ENCODE measurements at places on chromosomes 4 and X. TPM values are rescaled to one million over a fixed set of nuclear protein-coding genes. Genes with fewer than 3 reads are reported as not detected.

Gene FAM53A
- total RNA-seq = not detected

Gene SMIM20
- 5.7 TPM for total RNA-seq

Gene ADGRG4
- 0.75 TPM for total RNA-seq

Gene NSG1
- not detected for total RNA-seq

Gene DAPP1
- total RNA-seq = not detected

Gene TMEM154
- 1.4 TPM for total RNA-seq

GRCh38 chr4:158553364-158553763 lies 31.7 kb downstream of the RXFP1 start:
- no peaks in the 10 kb centered on the region for H3K4me1 ChIP-seq
- H3K4me3 ChIP-seq = no peak overlapping the region

GRCh38 chrX:51804741-51805140 lies 61.5 kb downstream of the GSPT2 start:
- no peak overlapping the region for H3K4me3 ChIP-seq
- H3K27ac ChIP-seq = no peak overlapping the region
- no peak for DNase-seq
- no peaks in the 10 kb centered on the region for H3K36me3 ChIP-seq
- no peaks in the 10 kb centered on the region for H3K4me1 ChIP-seq
- no peaks in the 10 kb centered on the region for H3K27me3 ChIP-seq

GRCh38 chrX:107654872-107655761 lies 26.8 kb downstream of the PRPS1 start:
- peak overlapping the region; percentile 48 for H3K27ac ChIP-seq
- DNase-seq = peak; percentile 48
- no peaks in the 10 kb centered on the region for H3K36me3 ChIP-seq
- no peaks in the 10 kb centered on the region for H3K27me3 ChIP-seq

DNA sequence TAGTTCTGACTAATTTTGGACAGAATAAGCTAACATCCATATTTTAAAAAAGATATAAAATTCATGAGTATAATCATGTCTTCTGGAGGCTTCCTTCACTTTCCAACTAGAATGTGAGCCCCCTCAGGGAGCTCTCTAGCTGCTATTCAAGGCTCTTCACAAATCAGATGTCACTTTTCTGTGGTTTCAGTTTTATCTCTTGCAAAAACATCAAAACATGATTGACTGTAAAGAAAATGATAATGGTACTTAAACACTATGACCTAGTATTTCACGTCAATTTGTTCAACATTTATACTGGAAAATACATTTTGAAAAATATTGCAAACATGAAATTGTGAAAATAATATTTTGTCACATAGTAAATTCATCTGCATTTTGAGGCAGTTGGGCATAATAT lies 234.2 kb downstream of the UNC5C start:
- H3K27me3 ChIP-seq = no peaks in the 10 kb centered on the region
- H3K4me1 ChIP-seq = peaks cover 3% of the 10 kb centered on the region
- no peak overlapping the region for H3K4me3 ChIP-seq
- H3K27ac ChIP-seq = no peak overlapping the region
- no peak for DNase-seq

GRCh38 chr4:56197387-56197786 lies 189.9 kb downstream of the AASDH start:
- no peaks in the 10 kb centered on the region for H3K27me3 ChIP-seq
- no peak overlapping the region for H3K4me3 ChIP-seq
- no peak for DNase-seq
- H3K27ac ChIP-seq = no peak overlapping the region

DNA sequence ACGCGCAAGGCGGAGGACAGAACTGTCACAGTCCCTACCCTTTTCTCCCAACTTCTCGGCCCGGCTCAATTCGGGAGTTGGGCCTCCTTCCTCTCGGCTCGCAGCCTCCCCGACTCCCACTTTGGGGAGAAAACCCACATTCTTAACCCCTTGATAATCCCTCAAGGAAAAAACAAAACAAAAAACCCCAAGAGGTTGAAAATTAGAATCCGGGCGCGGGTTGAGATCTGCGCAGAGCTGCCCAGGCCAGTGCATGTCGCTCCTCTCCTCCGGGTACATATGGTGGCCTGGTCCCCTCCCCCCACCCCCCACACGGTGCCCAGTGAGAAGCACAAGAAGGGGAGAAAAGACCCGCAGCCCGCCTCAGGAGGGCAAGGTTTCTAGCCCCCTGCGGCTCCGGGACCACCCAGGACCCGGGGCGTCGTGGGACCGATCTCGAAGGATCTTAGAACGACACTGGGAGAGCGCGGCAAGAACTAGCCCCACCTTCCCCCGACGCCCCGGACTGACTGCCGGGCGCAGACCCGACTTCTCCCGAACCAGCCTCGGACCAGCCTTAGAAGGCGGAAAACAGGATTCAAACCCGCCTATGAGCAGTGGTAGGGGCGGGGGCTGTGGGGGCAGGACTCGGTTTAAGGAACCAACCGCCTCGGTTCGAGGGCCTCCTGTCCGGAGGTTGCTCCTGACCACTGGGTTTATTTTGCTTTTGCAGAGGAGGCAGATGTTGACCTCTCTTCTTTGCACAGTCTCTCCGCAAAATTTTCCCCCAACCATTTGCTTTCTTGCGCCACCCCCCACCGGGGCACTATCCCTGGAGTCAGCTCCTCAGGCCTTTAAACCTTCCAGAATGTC lies 2.5 kb upstream of the PDGFRA start:
- DNase-seq = no peak
- peaks cover 12% of the 10 kb centered on the region for H3K4me1 ChIP-seq
- no peaks in the 10 kb centered on the region for H3K27me3 ChIP-seq
- H3K36me3 ChIP-seq = no peaks in the 10 kb centered on the region

DNA sequence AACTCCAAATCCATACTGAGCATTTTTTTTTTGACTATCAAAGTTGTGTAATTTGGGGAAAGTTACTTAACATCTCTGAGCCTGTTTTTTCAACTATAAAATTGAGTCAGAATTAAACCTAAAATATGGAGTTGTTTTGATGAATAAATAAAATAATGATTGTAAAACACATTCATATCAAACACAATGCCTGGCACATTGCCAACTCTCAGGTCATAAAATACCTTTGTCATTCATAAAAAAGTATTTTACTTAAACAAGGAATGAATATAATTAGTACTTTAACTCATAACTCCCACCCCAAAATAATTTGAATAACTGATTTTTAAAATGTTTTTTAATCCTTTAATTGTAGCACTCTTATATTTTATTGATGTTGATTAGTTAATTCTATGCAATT lies 3.8 kb upstream of the GPR174 start:
- H3K4me3 ChIP-seq = no peak overlapping the region
- no peak for DNase-seq
- no peaks in the 10 kb centered on the region for H3K4me1 ChIP-seq
- no peaks in the 10 kb centered on the region for H3K36me3 ChIP-seq
- no peaks in the 10 kb centered on the region for H3K27me3 ChIP-seq
- no peak overlapping the region for H3K27ac ChIP-seq

- H3K4me1 ChIP-seq = no peaks in the 10 kb centered on the region
- no peaks in the 10 kb centered on the region for H3K27me3 ChIP-seq
- no peak for DNase-seq
- H3K36me3 ChIP-seq = no peaks in the 10 kb centered on the region
Measured at GRCh38 chr4:105350859-105351490, 122.9 kb downstream of the PPA2 start.

- no peaks in the 10 kb centered on the region for H3K36me3 ChIP-seq
- H3K27me3 ChIP-seq = no peaks in the 10 kb centered on the region
- peak overlapping the region; percentile 52 for H3K4me3 ChIP-seq
- peak overlapping the region; percentile 36 for H3K27ac ChIP-seq
- no peak for DNase-seq
Measured at GRCh38 chr4:183407635-183408464, 36.6 kb upstream of the CDKN2AIP start.

- no peak overlapping the region for H3K27ac ChIP-seq
- DNase-seq = no peak
- H3K27me3 ChIP-seq = no peaks in the 10 kb centered on the region
- no peaks in the 10 kb centered on the region for H3K4me1 ChIP-seq
- H3K4me3 ChIP-seq = no peak overlapping the region
- no peaks in the 10 kb centered on the region for H3K36me3 ChIP-seq
Measured at GRCh38 chr4:105050896-105051295, 95.8 kb upstream of the TET2 start.

DNA sequence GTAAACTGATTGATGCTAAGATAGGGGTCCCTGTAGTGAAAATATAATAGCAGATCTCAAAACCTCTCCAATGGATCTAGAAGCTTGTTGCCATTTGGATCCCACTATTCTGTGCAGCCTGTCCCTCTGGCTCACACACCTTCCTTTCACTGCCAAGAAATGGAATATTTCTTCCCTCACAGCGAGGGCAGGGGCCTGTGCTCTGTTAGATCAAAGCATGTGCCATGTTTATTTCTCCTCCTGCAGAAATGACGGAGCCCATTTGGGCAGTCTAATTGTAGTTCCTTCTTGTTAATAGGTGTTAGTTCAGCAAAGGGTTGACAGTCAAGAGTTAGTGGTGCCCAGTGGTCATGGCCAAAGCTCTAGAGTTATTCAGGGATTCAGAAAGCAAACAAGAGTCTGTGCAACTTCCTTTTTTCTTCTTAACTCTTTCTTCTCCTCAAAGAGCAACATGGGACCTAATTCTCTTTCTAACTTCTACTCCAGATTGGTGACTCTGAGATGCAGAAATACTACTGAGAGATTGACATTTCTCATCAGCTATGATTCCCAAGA lies 106.8 kb downstream of the STOX2 start:
- H3K36me3 ChIP-seq = peaks cover 8% of the 10 kb centered on the region
- H3K4me3 ChIP-seq = no peak overlapping the region
- H3K27ac ChIP-seq = no peak overlapping the region
- no peak for DNase-seq

- H3K27me3 ChIP-seq = no peaks in the 10 kb centered on the region
- no peaks in the 10 kb centered on the region for H3K36me3 ChIP-seq
- no peak overlapping the region for H3K27ac ChIP-seq
- no peaks in the 10 kb centered on the region for H3K4me1 ChIP-seq
- no peak overlapping the region for H3K4me3 ChIP-seq
Measured at GRCh38 chr4:152522245-152522644, 13.6 kb downstream of the FBXW7 start.

DNA sequence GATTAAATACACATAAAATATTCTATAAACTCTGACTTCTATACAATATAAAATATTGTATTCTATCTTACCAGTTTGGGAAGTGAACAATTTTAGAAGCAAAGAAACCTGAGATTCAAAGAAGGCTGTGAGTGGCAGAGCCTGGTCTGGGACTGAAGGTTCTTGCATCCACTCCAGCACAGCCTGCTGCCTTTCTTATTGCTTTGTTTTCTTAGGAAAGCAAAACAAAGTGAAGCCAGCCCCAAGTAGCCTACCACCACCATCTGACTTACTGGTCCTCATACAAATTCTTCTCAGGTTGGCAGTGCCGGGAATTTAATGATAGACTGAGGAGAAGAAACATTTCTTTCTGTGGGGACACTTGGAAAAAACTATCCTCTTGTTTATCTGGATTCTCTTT lies 129.7 kb upstream of the SMAD1 start:
- no peaks in the 10 kb centered on the region for H3K27me3 ChIP-seq
- no peak for DNase-seq
- no peaks in the 10 kb centered on the region for H3K4me1 ChIP-seq
